ENCODE measurements at places on chromosomes 3 and 15. TPM values are rescaled to one million over a fixed set of nuclear protein-coding genes. Genes with fewer than 3 reads are reported as not detected.

KY gene
- polyA plus RNA-seq, result 1.1 TPM

FBXL2 gene
- polyA plus RNA-seq, result 17.5 TPM

C15orf39 gene
- polyA plus RNA-seq, result 8.6 TPM

NUP210 gene
- 28.6 TPM for polyA plus RNA-seq

NAA80 gene
- 39.0 TPM for polyA plus RNA-seq

WDR49 gene
- polyA plus RNA-seq, result not detected

ZCWPW2 gene
- 2.4 TPM for polyA plus RNA-seq

APOD gene
- polyA plus RNA-seq, result 0.19 TPM

FOXL2NB gene
- polyA plus RNA-seq, result not detected

GRCh38 chr3:38645601-38646000, 3.9 kb downstream of the SCN5A start:
- peaks cover 77% of the 10 kb centered on the region for H3K27me3 ChIP-seq
- H3K4me3 ChIP-seq, result no peak overlapping the region
- H3K4me1 ChIP-seq, result peaks cover 15% of the 10 kb centered on the region
- no peaks in the 10 kb centered on the region for H3K36me3 ChIP-seq
- peak; percentile 61 for DNase-seq

- DNase-seq, result peak; percentile 68
- no peak overlapping the region for H3K4me3 ChIP-seq
- no peaks in the 10 kb centered on the region for H3K4me1 ChIP-seq
Measured at GRCh38 chr3:187689984-187690383, 12.4 kb downstream of the RTP2 start.

GRCh38 chr15:74283368-74283767, 47.2 kb downstream of the CCDC33 start:
- H3K4me3 ChIP-seq, result no peak overlapping the region
- no peaks in the 10 kb centered on the region for H3K27me3 ChIP-seq

DNA sequence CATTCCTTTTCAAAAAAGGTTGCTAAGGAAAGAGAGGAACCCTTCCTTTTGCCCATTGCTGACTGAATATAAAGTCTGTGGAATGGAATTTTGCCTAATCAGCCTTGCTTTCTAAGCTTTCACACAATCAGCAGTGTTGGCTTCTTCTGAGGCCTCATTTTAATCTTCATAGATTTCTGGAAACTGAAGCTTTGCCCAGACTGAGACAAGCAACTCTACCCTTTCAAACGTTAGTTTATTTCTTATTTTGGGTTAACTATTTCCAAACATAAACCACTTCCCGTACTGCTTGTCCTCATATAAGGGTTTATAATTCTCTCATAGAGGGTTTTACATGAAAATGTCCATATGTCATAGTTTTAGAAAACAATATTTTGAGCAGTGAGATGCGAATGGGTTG, 82.9 kb downstream of the NR1D2 start:
- no peaks in the 10 kb centered on the region for H3K4me1 ChIP-seq
- H3K4me3 ChIP-seq, result no peak overlapping the region
- no peaks in the 10 kb centered on the region for H3K27me3 ChIP-seq
- no peak for DNase-seq

- DNase-seq, result peak; percentile 83
- no peaks in the 10 kb centered on the region for H3K36me3 ChIP-seq
- H3K27me3 ChIP-seq, result no peaks in the 10 kb centered on the region
- no peak overlapping the region for H3K27ac ChIP-seq
- H3K4me3 ChIP-seq, result peak overlapping the region; percentile 37
Measured at GRCh38 chr3:141659821-141660613, 78.1 kb upstream of the RNF7 start.

DNA sequence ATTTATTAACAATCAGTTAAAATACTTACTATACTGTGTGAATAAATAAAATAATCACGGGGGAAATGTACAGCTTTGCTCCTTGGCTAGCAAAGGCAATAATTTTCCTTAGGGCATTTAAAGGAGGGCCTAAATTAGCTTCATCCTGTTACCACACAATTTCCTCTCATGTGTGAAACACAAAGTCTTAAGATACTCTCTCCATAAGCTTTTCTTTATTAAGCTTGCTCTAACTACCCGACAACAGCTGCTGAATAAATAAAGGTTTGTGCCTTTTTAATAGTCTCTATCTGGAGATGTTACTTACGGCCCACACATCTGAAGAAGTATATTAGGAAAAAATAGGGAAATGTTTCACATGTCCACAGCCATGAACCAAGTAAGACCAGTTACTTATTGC, 29.7 kb downstream of the ZNF106 start:
- peaks cover 4% of the 10 kb centered on the region for H3K36me3 ChIP-seq
- H3K27ac ChIP-seq, result peak overlapping the region; percentile 26
- H3K27me3 ChIP-seq, result no peaks in the 10 kb centered on the region
- H3K4me3 ChIP-seq, result no peak overlapping the region
- peaks cover 4% of the 10 kb centered on the region for H3K4me1 ChIP-seq

DNA sequence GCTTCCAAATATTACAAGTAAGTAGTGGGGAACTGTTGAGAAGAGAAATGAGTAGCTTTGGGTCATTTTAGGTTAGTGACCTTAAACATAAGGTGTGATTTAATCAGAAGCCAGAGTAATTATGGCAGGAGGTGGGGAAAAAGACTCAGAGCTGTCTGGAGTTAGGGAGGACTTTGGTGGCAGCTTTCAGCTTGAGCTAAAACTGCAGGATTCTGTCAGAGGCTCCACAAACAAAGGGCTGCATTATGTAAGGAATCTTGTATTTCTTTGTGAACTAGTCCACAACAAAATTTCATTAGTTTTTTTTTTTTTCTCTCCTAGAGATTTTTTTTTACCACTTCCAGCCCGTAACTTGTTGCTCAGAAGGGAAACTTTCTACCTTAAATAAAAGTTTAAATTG, 345.3 kb downstream of the TIGIT start:
- H3K36me3 ChIP-seq, result no peaks in the 10 kb centered on the region
- H3K4me3 ChIP-seq, result no peak overlapping the region
- H3K4me1 ChIP-seq, result no peaks in the 10 kb centered on the region
- no peak for DNase-seq
- no peaks in the 10 kb centered on the region for H3K27me3 ChIP-seq

DNA sequence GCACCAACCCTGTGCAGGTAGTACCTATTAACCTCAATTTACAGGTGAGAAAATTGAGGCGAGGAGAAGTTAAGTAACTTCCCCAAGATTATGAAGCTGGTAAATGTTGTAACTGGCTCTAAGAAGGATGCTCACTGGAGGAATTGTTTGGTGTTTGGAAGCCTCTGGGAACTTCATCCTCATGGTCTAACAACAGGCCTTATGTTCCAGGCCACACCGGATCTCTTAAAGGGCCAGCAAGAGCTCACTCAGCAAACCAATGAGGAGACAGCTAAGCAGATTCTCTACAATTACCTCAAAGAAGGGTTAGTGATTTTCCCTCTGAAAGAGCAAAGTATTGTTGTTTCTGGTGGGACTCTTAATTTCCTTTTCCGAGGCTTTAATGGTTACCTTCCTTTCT, 63.9 kb downstream of the CGNL1 start:
- peak overlapping the region; percentile 94 for H3K27ac ChIP-seq
- H3K36me3 ChIP-seq, result peaks cover 21% of the 10 kb centered on the region
- peaks cover 67% of the 10 kb centered on the region for H3K4me1 ChIP-seq
- H3K27me3 ChIP-seq, result no peaks in the 10 kb centered on the region

DNA sequence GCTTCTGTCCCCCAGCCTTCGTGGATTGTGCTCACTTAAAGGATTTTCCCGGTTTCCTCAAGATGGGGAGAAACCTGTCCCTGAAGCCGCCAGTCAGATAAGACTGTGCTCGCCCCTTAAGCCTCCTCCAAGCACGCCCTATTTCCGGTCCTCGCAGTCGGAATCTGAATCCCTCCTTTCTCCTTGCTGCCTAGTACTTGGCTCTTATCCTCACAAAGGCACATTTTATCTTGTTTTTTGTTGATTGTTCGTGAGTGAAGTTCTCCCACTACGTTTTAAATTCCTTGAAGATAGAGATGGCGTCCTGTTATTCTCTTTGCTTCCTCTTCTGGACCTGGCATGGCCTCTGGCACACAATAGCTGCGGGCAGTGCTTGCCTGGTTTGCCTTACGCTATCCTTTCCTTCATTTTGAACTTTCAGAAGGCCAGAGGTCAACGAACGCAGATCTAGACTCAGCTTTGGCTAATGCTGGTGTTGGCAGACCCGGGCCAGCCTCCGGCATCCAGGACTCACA, 1.7 kb downstream of the CLDN11 start:
- H3K4me3 ChIP-seq, result no peak overlapping the region

GRCh38 chr15:77019521-77020331, 24.8 kb downstream of the PSTPIP1 start:
- H3K27ac ChIP-seq, result no peak overlapping the region
- H3K4me3 ChIP-seq, result no peak overlapping the region
- no peaks in the 10 kb centered on the region for H3K36me3 ChIP-seq
- H3K27me3 ChIP-seq, result no peaks in the 10 kb centered on the region

GRCh38 chr3:48630407-48630806, 4.9 kb downstream of the SLC26A6 start:
- no peak for DNase-seq
- peaks cover 12% of the 10 kb centered on the region for H3K36me3 ChIP-seq
- H3K27me3 ChIP-seq, result no peaks in the 10 kb centered on the region
- no peak overlapping the region for H3K27ac ChIP-seq
- H3K4me3 ChIP-seq, result no peak overlapping the region

- H3K27me3 ChIP-seq, result no peaks in the 10 kb centered on the region
- H3K4me3 ChIP-seq, result no peak overlapping the region
- no peak overlapping the region for H3K27ac ChIP-seq
- no peak for DNase-seq
Measured at GRCh38 chr15:94177112-94177511, 54.2 kb upstream of the MCTP2 start.

DNA sequence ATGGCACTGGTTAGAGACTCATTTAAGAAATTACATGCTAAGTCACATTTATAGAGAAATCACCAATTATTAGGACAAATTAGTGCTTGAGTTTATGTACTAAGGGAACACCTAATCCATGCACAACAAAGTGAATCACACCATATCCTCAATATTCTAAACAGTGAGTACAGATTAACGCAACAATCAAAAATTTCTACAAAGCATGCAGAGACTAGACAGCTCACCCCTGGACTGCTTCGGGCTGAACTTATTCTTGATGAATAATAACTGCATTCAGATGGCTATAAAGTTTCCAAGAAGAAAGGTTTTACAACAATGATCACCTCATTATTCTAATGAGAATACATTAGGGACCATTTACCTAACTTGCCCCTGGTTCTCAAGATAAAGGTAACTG, 66.5 kb downstream of the LRRFIP2 start:
- H3K4me3 ChIP-seq, result no peak overlapping the region
- no peak for DNase-seq
- no peaks in the 10 kb centered on the region for H3K27me3 ChIP-seq
- H3K4me1 ChIP-seq, result no peaks in the 10 kb centered on the region

DNA sequence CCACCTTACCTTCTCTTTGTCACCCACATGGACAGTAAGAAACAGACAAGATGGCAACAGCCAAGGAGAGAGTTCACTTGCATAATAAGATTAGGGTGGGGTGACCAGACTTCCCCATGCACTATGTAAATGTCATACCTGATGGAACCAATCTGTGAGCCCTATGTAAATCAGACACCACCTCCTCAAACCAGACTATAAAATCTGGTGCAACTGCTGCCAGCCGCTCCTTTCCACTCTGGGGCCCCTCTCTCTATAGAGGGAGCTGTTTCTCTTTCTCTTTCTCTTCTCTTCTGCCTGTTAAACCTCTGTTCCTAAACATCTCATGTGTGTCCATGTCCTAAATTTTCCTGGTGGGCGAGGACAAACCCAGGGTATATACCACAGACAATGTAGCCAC, 405.5 kb upstream of the CNTN4 start:
- H3K27ac ChIP-seq, result no peak overlapping the region
- no peaks in the 10 kb centered on the region for H3K4me1 ChIP-seq
- no peak for DNase-seq
- no peaks in the 10 kb centered on the region for H3K27me3 ChIP-seq

DNA sequence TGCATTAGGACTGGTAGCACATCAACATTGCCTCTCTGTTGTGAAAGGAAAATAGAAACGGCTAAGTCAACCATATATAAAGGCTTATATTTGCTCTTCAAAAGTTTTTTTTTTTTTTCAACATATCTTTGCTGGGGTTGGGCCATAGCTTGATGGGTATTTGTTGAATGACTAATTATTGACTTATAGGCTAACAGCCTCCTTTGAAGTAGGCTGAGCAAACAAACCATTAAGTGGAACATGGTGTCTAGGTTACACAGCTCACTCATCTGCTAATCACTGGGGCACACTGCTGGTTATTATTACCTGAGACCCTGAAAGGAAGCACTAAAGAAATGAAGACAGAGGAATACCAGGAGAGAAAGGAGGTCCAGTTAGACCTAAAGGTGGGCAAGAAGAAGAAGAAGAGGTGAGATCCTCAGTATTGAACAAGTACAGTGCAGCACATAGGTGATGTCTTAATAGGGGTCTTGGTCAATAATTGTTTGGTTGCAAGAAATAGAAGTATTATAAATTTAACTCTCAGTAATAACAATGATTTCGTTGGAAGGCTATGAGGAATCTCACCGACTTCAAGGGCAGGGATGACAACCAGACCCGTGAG, 139.4 kb downstream of the RPLP1 start:
- peaks cover 25% of the 10 kb centered on the region for H3K4me1 ChIP-seq
- DNase-seq, result no peak
- H3K27ac ChIP-seq, result no peak overlapping the region
- H3K27me3 ChIP-seq, result no peaks in the 10 kb centered on the region
- H3K36me3 ChIP-seq, result no peaks in the 10 kb centered on the region
- H3K4me3 ChIP-seq, result no peak overlapping the region

DNA sequence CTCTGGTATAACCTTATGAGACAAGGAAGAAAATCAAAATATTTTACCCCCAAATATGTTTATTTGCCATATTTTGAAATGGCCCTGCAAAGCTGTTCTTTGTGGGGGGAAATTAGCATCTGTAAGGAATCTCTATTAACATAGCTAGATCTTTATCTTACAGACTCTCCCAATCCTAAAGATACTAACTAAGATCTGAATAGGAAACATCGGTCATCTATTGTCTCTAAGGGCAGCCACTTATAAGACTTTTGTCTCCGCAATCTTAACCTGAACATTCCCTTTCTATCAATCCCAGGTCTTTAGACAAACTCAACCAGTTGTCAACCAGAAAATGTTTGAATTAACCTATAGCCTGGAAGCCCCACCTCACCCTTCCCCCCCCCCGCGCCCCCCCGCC, 21.2 kb downstream of the UMPS start:
- peaks cover 2% of the 10 kb centered on the region for H3K4me1 ChIP-seq
- H3K27me3 ChIP-seq, result no peaks in the 10 kb centered on the region
- no peaks in the 10 kb centered on the region for H3K36me3 ChIP-seq
- no peak overlapping the region for H3K4me3 ChIP-seq
- no peak for DNase-seq

- H3K4me3 ChIP-seq, result no peak overlapping the region
- H3K4me1 ChIP-seq, result peaks cover 28% of the 10 kb centered on the region
- peak overlapping the region; percentile 70 for H3K27ac ChIP-seq
- H3K27me3 ChIP-seq, result no peaks in the 10 kb centered on the region
- DNase-seq, result no peak
Measured at GRCh38 chr3:71400986-71401451, 182.5 kb downstream of the FOXP1 start.

GRCh38 chr3:81080608-81081007, 680.8 kb downstream of the GBE1 start:
- H3K27me3 ChIP-seq, result no peaks in the 10 kb centered on the region
- H3K4me3 ChIP-seq, result no peak overlapping the region
- no peaks in the 10 kb centered on the region for H3K36me3 ChIP-seq

GRCh38 chr3:46664971-46665762, 28.3 kb downstream of the ALS2CL start:
- no peak overlapping the region for H3K4me3 ChIP-seq
- no peaks in the 10 kb centered on the region for H3K27me3 ChIP-seq
- no peak for DNase-seq
- peaks cover 11% of the 10 kb centered on the region for H3K4me1 ChIP-seq
